ENCODE measurements at places on chromosomes 13 and 19.
A peak's percentile ranks its signal among the peaks of the same experiment; 100 is the strongest.

DNA sequence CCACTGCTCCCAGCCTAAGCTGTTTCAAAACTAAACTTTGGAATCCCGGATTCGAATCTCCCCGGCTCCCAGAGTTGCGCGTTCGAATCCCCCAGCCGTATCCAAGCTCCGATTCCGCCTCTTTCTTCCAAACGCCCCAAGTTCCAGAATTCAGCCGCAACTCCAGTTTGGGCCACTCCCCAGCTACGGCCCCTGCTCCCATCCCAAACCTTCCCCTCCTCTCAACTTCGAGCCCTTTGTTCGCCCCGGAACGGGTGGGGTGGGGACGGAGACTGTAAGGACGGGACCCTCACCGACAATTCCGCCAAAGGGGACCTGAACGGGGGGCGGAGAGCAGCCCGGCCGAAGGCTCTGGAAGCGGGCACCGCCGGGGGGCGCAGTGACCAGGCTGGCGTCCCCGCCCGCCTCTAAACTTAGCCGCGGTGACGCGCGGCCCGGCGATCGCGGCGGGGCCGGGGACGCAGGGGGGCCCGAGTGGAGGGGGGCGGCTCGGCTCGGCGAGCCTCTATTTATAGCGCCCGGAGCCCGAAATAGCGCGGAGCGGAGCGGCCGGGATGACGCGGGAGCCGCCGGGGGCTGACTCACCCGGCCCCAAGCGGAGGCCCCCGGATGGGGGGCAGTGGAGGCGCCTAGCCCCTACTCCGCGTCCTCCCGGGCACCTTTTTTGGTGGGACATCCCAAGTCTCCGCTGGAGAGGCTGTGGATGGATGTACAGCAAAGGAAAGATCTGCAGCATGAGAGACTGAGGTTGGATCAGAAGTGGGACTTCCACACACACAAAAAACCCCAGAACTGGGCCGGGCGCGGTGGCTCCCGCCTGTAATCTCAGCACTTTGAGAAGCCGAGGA lies 4.9 kb upstream of the ERCC1 start:
- DNase-seq = peak; percentile 30

- DNase-seq = no peak
Measured at GRCh38 chr13:36915896-36916640, 4.0 kb downstream of the SMAD9 start.

- DNase-seq = peak; percentile 14
Measured at GRCh38 chr13:79385694-79386093, 20.4 kb downstream of the RBM26 start.

- DNase-seq = no peak
Measured at GRCh38 chr19:43499042-43499441, 5.5 kb downstream of the PHLDB3 start.

DNA sequence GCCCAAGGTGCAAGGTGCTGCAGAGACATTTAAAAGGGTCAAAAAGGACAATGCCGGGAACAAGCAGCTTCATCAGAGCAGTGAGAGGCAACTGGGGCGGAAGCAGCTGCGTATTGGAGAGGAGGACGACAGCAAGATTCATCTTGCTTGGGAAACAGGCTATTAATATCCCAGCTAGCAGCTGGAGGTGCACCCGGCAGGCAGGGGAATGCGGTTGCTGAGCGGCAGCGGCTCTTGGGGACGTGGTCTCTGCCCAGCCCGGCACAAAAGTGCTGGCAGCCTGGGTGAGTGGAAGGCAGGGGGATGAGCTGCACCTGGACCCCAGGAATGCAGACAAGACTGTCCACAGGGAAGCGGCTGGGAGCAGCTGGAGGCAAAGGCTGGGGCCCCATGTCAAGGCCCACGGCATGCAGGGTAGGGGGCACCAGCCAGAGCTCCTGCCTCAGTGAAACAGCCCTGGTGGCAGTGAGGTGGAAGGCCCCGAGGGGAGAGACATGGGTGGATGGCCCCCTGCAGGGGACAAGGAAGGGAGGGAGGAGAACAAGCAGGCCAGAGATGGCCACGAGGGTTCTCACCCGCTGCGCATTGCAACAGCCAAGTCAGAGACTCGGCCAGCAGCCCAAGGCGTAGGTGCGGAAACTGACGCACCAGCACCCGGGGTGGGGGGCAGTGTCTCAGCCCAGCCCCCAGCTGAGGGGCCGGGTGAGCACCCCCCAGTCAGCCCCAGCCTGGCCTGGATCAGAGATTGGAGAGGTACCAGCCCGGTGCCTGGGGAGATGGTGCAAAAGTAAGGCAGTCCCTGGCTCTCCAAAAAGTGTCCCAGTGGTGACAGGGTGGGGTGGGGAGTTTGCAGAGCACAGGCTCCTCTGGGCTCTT lies 34.4 kb downstream of the PEPD start:
- DNase-seq = no peak

DNA sequence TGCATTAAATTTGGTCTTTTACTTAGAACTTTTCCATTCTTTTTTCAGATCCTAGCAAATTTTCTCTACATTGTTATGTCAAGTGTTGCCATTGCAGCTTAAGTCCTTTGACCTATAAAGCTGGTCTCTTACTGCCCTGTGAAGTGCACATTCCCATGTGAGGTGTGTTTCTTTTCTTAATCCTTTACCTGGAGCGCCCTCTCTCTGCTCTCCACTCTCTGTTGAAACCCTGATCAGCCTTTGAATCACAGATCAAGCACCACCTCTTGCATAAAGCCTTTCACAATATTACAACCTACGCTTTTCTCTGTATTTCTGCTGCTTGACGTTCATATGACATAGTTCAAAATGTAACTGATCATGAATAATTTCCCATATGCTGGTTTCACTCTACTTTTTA lies 84.8 kb downstream of the PCDH17 start:
- no peak for DNase-seq
